Activated CD4-positive, CD25-positive, alpha-beta regulatory T cell (primary cell): ENCODE measurements at places on chromosomes 6 and 20.

- no peak for DNase-seq
Measured at GRCh38 chr6:54020334-54020733, 90.9 kb upstream of the MLIP start.

- no peak for DNase-seq
Measured at GRCh38 chr6:160963651-160964050, 27.9 kb upstream of the MAP3K4 start.

GRCh38 chr6:7052443-7053011, 55.2 kb upstream of the RREB1 start:
- no peak for DNase-seq

- no peak for DNase-seq
Measured at GRCh38 chr6:161544801-161545480, 271.1 kb upstream of the AGPAT4 start.

DNA sequence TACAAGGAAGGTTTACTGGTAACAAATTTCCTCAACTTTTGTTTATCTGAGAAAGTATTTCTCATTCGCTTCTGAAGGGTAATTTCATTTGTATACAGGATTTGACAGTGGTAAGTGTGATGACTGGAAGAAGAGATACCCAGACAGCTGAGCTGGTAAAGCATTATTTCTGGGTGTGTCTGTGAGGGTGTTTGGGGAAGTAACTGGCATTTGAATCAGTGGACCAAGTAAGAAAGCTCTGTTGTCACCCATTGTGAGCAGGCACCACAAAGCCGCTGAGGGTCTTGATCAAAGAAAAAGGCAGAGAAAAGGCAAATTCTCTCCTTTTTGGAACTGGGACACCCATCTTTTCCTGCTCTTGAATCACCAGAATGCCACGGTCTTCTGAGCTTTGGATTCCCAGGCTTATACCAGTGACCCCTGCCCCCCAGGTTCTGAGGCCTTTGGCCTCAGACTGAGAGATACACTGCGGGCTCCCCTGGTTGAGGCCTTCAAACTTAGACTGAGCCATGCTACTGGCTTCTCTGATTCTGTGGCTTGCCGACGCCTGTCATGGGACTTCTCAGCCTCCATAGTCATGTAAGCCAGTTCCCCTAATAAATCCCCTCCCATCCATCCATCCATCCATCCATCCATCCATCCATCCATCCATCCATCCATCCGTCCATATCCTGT, 10.5 kb upstream of the HUS1B start:
- DNase-seq, result no peak

GRCh38 chr6:43762966-43763695, 6.9 kb upstream of the VEGFA start:
- no peak for DNase-seq

GRCh38 chr6:62246087-62246486, 39.9 kb downstream of the KHDRBS2 start:
- DNase-seq, result no peak

DNA sequence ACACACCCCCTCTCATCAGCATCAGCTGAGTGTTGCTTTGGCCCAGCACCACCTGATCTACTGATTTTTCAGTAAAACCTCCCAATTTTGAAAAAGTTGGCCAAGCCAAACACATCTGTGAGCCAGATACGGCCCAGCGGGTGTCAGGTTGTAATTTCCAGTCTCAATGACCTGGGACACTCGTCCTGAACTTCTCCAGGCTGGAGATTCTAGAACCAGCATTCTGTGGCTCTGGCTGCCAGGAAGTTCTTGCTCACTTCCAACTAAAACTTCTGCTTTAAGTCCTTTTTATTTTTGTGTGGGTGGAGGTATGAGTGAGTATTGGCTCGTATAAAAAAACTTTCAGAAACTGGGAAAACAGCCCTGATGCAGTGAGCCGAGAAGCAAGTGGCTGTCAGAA, 5.1 kb downstream of the KIAA1755 start:
- DNase-seq, result no peak

DNA sequence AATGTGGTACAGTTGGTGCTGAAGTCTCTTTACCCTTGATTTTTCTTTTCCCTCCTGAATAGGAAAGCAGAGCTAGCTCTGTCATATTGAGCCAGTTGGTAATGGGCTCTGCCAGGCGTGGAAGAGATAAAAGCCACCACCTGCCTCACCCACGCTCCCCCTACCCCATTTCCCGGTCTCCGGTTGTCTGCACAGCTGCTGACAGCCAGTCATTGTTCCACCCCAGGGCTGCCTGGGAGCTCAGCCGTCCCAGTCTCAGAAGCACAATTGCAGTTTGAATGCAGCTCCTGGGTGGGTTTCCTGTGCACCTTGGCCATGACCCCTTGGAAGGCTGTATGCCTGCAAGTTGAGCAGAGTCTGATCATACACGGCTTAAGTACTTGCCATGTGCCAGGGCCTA, 675.2 kb upstream of the FLRT3 start:
- no peak for DNase-seq

GRCh38 chr6:158185729-158186456, 17.7 kb downstream of the GTF2H5 start:
- no peak for DNase-seq

- no peak for DNase-seq
Measured at GRCh38 chr6:139109558-139109957, 25.3 kb upstream of the HECA start.

- DNase-seq, result no peak
Measured at GRCh38 chr6:33974471-33974870, 170.7 kb upstream of the MLN start.

DNA sequence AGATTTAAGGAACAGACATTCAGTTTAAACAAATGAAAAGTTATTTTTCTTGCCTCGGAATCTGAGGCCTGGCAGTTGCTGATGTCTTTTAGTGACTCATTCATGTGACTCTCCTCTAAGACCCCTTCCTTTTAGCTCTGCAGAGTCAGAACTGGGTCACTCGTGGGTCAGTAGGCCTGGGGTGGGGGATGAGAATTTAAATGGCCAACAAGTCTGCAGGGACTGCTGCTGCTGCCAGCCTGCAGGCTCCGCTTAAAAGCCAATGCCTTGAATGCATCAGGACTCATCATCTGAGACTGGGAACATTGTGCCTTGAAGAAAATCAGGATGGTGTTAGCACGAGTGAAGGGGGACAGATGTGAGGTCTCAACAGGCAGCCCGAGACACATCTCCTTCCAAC, 404.3 kb downstream of the CDH26 start:
- no peak for DNase-seq

GRCh38 chr6:42047790-42048405, 2.4 kb upstream of the TAF8 start:
- no peak for DNase-seq

DNA sequence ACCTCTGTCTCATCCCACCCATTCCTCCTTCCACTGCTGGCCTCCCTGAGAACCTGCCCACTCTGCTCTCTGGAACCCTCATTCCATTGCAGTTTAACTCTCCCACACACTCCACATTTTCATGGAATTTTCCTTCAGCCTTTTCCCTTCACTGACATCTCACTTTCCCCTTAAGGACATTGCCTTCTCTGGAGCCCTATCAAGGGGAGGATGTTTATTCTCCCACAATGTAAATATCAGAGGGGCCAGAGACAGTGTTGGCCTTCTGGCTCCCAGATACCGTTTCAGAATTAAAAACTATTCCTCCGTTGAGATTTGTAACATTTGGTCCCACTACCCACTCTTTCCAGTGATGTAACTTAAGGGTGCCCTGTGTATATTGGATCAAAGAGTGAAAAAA, 199.5 kb upstream of the KCNK16 start:
- no peak for DNase-seq

GRCh38 chr6:71238351-71238750, 50.3 kb upstream of the OGFRL1 start:
- DNase-seq, result no peak

- DNase-seq, result no peak
Measured at GRCh38 chr20:23331450-23332350, 18.9 kb upstream of the NXT1 start.

- no peak for DNase-seq
Measured at GRCh38 chr6:12450467-12450866, 160.3 kb downstream of the EDN1 start.

- no peak for DNase-seq
Measured at GRCh38 chr6:67068781-67069180, 1361.8 kb upstream of the EYS start.

- no peak for DNase-seq
Measured at GRCh38 chr20:3235666-3236324, 3.2 kb downstream of the SLC4A11 start.

GRCh38 chr6:8200255-8200654, 97.9 kb upstream of the EEF1E1 start:
- no peak for DNase-seq
